ENCODE measurements at places on chromosomes 3 and 15.

- DNase-seq = no peak
Observed at GRCh38 chr3:50475348-50475747, 28.1 kb downstream of the CACNA2D2 start.

DNA sequence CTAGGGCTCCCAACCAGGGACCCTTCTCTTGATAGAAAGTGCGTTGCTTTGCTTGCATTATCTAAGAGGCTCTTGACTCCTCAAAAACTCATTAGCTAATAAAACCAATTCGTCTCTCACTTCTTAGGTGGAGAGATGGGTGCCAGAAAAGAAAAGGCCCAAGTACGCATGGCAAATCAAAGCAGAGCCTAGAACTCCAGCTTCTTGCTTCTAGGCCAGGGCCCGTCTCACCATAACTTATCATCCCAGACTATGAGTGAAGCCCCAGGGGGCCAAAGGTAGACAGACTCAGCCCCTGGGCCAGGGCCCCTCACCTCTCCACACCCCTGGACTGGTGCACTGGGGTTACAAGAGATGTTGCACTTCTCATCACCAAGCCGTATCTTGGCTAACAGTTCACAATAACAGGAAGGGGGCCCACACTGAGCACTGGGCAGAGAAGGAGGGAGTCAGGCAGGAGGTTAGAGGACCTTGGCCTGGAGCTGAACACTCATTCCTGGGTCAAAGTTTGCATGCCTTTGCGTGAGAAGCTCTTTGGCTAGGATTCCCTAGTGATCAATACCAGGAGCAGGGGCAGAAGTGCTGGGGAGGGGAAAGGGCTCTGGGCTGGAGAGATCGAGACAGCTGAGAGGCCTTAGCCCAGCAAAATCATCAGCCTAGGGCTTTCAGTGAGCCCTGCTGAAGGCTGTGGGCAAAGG, 5.4 kb upstream of the CYP1A1 start:
- DNase-seq = no peak

DNA sequence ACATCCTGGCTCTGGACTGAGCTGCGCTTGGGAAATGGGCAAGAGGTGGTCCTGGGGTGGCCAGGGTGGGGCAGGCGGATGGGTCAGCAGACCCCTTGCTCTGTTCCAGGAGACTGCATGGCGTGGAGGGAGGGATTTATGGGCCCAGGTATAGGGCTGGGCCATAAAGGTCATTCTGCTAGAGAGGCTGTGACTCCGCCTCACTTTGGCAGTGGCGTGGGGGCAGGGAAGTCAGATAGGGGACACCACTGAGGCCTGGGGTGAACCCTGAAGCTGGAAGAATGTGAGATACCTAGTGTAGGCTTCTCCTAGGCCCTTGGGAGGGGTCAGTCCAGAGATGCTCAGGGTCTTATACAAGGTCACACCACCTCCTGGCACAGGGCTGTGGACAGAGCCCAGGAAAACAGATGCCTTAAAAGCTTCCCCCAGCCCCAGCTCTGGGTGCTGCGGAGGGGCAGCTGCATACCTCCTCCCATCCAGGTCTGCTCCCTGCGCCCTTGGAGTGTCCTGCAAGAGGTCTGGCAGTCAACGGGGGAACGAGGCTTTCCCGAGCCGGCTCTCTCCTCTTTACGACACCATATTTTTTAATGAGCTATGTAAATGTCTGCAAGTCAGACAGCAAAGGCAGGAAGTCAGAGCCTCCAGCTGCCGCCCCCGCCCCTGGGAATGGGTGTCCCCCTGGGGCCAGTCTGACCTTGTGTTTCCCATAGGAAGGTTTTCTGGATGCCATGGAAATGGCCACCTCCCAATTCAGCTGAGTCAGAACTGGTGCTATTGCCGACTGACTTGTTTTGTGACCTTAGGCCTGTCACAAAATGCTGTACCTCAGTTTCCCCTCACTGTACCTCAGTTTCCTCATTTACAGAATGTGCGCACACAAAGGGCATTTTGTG, 26.3 kb downstream of the LINGO1 start:
- no peak for DNase-seq

- no peak for DNase-seq
Observed at GRCh38 chr3:157284688-157285087, 124.7 kb upstream of the CCNL1 start.

DNA sequence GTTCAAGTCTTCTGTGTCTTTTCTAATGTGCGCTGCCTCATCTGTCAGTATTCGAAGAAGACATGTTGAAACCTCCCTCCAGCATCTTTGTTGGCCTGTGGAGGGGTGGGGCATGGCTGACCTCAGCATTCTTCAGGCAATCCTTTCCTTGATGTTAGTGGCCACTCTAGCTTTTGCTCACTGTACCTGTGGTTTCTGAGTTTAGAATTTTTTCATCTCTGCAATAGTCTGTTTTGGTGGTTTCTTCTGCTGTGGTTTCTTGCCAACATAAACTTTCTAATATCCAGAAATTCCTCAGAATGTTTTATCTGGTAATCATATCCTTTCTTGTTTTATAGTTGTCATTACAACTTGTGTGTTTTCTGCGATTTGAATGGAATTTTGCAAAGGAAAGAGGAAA, 251.3 kb upstream of the NR2E3 start:
- no peak for DNase-seq

GRCh38 chr3:12060139-12060845, 56.1 kb downstream of the SYN2 start:
- DNase-seq = no peak

Measured in epithelial cell of proximal tubule (primary cell).